GM12878 (cell line): ENCODE measurements at places on chromosomes 11 and 22. TPM values are rescaled to one million over a fixed set of nuclear protein-coding genes. Genes with fewer than 3 reads are reported as not detected.
A peak's percentile ranks its signal among the peaks of the same experiment; 100 is the strongest.

Gene FAM111B
- 52.0 and 58.9 TPM in 2 replicates for total RNA-seq

Gene DBX1
- total RNA-seq, result not detected in 2 replicates

Gene MRPL48
- total RNA-seq, result 42.2 and 50.6 TPM in 2 replicates

Gene FAM180B
- total RNA-seq, result not detected in 2 replicates

Gene SPDYC
- not detected in 2 replicates for total RNA-seq

Gene NAALADL1
- 3.3 and 4.0 TPM in 2 replicates for total RNA-seq

DNA sequence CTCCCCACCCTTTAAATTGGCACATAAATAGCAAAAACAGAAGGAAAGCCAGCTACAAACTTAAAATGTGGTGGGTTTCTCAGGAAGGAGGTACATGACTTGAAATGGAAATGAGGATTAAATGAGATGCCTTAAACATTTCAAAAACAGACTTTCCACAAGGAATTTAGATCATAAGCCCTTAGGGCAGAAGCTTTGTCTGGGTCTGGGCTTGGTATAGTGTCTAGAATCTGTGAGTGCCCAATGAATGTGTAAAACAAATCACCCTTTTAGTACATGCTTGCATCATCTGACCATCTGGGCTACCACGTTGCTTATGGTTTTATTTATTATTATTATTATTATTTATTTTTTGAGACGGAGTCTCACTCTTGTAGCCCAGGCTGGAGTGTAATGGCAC is 37.1 kb upstream of the CREB3L1 start:
- no peak for DNase-seq

GRCh38 chr11:70140711-70141485 is 62.2 kb upstream of the FADD start:
- no peak for DNase-seq

DNA sequence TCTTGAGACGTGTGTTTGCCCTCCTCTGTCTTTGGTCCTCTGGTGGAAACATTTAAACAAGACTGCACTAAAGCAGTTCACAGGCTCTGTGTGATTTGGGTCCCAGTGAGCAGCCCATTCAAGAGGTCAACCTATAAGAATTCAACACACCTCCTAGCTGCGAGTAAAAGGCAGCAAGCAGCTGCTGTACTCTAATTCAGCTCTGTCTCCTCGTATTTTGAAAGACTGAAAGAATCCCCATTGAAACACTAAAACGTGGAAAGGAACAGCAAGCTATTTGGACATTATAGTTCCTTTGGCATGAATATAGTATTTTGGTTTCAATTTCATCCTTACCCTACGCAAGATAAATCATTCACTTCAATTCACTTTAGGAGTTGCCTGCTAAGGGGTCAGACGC is 1046.7 kb downstream of the DLG2 start:
- no peak for DNase-seq

GRCh38 chr22:30996462-30996861 is 27.4 kb downstream of the TUG1 start:
- DNase-seq, result no peak

DNA sequence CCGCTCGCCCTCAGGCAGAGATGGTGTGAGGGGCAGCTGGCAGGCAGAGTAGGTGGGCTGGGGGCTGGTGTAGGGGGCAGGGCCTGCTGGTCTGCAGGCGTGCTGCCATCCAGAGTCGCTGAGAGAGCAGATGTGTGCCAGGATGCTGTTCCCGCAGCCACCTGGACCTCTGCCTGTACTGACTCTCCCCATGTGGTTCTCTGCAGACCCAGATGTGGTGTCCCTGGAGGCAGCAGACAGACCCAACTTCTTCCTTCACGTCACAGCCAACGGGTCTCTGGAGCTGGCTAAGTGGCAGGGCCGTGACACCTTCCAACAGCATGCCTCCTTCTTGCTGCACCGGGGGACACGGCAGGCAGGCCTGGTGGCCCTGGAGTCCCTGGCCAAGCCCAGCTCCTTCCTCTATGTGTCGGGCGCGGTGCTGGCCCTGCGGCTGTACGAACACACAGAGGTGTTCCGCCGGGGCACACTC is 58.6 kb downstream of the OTOG start:
- DNase-seq, result no peak

DNA sequence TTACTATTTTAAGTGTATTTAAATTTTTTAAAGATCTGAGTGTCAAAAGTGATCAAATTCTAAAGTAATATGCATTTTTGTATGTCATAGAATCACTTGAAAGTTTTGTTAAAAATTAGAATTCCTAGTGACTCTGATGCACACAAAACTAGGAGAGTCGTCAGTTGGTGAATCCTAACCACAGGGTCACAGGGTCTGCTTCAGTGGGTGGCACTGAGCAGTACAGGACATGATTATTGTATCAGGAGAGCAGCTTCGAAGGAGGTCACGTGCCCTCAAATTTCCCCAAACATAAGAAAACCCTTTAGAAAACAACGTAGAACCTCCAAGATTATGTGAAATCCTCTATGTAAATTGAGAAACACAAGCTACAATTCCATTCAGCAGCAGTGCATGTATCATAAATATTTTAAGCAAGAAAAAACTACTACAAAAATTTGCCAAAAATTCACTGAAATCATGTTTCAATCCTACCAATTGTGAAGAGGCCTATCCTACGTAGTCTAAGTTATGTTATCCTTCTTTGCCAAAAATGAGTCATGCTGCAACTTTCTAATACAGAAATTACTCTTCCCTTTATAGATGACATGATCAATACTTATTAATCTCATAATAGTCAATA is 323.6 kb downstream of the AASDHPPT start:
- DNase-seq, result no peak

DNA sequence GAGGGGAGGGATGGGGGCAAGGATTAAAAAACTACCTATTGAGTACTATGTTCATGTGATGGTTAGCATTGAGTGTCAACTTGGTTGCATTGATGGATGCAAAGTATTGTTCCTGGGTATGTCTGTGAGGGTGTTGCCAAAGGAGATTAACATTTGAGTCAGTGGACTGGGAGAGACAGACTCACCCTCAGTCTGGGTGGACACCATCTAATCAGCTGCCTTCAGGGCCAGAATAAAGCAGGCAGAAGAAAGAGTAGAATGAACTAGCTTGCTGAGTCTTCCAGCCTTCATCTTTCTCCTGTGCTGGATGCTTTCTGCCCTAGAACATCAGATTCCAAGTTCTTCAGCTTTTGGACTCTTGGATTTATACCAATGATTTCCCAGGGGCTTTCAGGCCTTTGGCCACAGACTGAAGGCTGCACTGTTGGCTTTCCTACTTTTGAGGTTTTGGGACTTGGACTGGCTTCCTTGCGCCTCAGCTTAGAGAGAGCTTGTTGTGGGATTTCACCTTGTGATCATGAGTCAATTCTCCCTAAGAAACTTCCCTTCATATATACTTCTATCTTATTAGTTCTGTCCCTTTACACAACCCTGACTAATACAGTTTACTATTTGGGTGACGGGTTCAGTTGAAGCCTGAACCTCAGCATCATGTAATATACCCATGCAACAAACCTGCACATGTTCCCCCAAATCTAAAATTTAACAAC is 70.2 kb downstream of the MTNR1B start:
- DNase-seq, result no peak

DNA sequence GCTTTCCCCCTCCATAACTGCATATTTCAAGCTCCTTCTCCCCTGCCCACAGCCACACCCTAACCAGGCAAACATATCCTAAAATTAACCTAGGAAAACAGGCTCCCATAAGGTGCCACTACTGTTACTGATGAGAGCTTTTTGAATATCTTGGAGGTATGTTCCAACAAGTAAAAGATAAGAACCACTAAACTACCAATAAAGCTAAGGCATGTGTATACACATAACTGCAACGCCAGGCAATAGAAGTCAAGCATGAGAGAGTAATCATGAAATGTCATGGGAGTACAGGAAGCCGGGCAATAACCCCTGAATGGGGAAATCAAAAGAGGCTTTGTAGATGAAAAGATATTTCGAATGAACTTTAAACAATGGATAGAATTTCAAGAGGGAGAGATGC is 9.3 kb downstream of the MMP13 start:
- no peak for DNase-seq

DNA sequence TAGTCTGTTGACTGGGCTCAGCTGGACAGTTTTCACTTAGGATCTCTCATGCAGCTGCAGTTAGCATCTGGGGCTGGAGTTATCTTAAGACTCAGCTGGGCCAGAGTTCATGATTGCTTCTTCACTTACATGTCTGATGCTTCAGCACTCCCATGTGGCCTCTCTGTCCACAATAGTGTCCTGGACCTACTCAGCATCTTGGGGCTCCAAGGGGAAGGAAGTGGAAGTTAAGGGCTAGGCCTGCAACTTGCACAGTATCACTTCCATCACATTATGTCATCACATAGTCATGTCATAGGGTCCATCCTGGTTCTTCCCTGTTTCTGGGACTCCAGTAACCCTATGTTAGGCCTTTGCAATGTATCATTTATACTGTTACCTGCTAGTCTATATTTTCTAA is 115.9 kb downstream of the C11orf65 start:
- DNase-seq, result no peak

GRCh38 chr11:63908631-63909401 is 8.1 kb downstream of the RCOR2 start:
- no peak for DNase-seq

DNA sequence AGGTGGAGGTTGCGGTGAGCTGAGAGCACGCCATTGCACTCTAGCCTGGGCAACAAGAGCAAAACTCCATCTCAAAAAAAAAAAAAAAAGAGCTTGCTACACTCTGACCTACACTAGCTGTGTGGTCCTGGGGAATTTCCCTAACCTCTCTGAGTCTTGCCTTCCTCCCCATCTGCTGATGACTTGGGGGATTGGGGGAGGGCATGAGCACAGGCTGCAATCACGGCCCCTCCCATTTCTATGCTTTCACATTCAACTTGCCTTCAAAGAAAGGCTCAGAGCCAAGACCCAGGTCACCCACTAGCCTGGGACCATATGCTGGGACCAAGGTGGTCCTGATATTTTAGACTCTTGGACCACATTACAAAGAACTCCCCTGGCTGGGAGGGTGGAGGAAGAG is 39.8 kb upstream of the TEF start:
- peak; percentile 13 for DNase-seq

DNA sequence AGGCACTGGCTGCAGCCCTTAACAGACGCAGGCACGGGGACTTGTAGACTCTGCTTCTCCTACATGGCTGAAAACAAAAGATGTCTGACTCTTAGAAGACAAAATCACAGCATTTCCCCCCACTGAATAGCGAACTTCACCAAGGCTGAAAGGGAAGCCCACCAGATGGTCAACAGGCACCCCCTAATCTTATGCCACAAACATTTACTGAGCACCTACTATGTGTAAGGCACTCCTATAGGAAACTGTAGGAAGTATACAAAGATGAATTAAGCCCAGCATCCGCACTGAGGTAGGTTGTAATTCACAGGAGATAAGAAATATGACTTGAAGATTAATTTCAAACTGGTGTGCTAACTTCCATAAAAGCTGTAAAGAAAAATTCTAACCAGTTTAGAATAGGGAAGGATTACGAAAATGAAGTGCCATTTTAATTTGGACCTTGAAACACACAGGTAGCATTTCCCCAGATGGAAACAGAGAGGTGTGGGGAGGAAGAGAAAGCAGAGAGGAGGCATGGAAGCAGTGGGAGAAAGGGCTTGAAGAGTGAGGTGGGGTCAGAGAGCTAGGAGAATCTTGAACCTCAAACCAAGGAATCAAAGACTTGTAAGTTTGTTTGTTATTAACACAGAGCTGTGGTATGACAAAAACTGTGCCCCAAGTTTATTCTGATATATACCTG is 38.1 kb downstream of the NUMA1 start:
- DNase-seq, result no peak

- no peak for DNase-seq
These were observed 135.5 kb downstream of the ETS1 start for GRCh38 chr11:128451652-128452470.

DNA sequence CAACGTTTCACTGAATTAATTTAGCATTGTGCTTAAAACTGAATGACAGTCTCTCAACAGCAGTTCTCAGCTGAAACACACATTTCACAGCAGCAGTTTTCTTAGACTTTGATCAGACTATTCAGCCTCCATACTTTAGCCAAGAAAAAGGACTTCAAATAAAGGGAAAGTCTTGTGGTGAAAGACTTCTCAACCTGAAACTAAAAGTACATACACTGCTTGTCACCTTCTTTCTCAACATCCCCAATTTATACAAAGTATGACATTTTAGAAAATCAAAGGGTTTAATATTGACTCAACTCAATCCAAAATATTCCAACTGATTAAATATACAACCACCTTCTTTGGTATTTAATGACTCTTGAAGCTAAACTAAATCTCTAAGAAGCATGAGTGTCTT is 419.0 kb downstream of the LRRC4C start:
- no peak for DNase-seq

- no peak for DNase-seq
These were observed 669 bp downstream of the MICAL3 start for GRCh38 chr22:18023509-18024275.

DNA sequence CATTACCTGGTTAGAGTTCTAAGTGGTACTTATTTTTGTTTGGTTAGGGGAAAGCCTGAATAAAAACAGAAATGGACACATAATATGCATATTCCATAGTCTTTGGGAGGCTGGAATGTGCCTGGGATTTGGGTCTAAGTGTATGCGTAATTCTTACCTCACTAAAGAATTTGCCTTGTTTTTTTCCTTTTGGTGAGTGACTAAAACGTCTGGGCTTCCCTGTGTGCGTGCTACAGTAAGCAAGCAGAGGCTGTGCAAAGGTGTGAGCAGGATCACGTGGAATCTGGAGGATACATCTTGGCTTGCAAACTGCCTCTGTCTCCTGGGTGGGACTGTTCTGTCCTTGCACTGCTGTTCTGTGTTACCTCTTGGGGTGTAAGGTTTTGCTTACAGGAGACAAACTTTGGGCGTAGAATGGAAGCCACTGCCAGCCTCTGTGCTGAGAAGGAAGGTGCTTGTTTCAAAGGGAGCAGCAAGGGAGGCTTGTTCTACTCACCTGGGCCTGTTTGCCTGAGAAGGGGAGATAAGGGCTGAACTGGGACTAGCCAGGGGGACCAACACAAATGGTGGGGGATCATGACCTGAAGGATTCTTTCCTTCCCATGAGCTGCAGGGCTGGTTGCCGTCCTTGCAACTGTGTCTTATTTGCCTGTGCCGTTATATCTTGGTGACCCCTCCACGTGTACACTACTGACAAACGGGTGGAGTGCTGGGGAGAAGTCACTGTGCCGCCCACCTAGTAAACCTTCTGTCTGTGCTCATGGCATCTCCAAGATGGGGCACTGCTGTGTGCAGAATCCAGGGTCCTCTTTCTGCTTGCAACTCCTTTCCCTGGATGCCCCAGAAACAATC is 4.5 kb downstream of the NEAT1 start:
- no peak for DNase-seq
